ELR (cell line): ENCODE measurements at places on chromosomes 16 and 17.

DNA sequence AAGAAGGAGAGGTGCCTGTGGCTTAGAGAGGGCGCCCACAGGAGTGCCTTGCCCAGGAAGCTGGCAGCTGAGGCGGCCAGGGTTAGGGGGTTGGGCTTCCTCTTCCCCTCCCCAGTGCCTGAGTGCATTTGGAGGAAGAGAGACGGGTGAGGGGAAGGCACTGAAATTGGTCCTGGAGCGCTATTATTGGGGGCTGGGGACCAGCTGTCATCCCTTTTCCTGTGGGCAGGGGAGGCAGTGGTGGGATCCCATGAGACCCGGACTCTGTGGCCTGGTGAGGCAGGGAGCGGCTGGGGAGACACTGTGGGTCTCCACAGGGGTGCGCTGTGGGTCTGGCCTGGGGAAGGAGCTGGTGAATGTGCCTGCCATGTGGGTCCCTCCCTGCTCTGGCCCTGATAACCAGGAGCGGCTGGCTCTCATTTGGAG, 259.7 kb downstream of the SEC14L1 start:
- DNase-seq = peak; percentile 52

- peak; percentile 67 for DNase-seq
These were observed 33.9 kb downstream of the BAHCC1 start for GRCh38 chr17:81428948-81429774.

- no peak for DNase-seq
These were observed 313.0 kb downstream of the SEC14L1 start for GRCh38 chr17:77453613-77454241.

GRCh38 chr17:82274134-82275020, 877 bp upstream of the CSNK1D start:
- DNase-seq = no peak

DNA sequence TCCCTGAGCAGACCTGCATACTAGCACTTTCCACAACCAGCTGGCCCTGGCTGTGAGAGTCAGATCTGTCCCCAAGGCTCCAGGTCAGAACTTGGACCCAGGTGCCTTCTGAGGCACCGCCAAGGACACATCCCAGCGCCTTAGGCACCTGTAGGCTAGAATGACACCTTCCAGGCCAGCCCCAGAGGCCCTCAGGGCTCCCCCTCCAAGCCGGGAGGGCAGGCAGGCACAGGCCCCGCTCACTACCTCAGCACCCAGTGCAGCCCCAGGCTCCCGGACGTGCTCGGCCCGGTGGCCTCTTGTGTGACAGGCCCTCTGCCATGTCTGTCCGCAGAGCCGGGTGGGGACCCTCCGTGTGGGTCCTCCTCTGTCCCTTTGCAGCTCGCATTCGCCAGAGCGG, 56.3 kb upstream of the CMIP start:
- DNase-seq = no peak

GRCh38 chr17:43540821-43541674, 5.1 kb downstream of the ETV4 start:
- no peak for DNase-seq

DNA sequence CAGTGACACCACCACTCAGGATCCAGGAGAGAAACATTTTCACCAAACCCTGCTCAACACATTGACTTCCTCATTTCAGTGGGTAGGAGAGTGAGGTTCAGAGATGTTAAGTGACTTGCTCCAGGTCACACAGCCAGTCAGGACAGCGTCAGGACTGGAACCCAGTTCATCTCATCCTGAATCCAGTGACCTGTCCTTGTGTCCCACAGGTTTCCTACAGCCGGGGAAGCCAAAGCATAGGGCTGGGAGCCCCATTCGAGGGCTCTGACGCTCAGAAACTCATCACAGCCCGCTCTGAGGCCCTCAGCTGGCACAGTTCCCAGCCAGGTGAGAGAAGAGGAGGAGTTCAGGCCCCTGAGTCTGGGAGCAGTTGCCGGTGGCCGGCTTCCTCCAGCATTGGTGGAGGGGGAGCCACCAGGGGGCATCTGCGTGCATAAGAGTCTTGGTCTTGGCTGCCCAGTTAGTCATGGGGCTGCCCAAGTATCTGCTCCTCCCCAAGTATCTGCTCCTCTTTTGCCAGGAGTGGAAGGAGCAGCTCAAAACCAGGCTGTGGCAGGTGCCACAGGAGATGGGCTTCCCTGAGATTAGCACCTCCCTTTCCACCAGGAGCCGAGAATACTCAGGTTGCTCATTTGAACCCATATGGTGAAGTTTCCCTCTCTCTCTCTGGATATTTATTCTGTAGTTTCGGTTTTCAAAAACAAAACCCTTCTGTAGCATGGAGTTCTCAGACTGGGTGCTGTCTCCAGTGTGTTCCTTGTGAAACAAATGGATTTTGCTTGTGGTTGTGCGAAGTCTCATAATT, 56.0 kb downstream of the TNFRSF13B start:
- DNase-seq = peak; percentile 70

DNA sequence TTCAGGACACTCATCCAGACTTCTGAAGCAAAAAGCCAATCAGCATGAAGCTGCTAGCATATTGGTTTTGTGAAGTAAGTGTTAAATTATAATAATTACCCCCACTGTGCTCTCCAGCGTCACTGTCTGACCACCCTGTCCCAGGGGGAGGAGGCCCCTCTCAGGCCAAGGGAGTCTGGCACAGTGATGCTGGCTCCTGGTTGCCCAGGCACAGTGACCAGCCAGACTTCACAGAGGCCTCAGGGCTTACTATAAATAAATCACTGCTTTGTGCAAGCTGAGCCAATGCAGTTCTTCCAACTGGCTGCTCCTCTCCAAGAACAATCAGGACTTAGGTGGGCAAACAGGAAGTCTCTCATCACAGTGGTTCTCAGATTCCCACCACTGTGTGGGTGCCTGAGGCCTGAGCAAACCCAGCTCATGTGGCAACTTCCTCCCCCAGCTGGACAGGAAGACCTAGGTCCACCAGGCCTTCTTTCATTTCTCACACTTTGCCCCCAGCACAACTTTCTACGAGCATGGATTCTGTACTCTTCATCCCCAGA, 1.7 kb upstream of the DBNDD1 start:
- DNase-seq = peak; percentile 78

- no peak for DNase-seq
These were observed 18.4 kb upstream of the ZNF594 start for GRCh38 chr17:5210091-5210490.

- DNase-seq = no peak
These were observed 3.7 kb upstream of the SLC6A2 start for GRCh38 chr16:55651841-55652824.

DNA sequence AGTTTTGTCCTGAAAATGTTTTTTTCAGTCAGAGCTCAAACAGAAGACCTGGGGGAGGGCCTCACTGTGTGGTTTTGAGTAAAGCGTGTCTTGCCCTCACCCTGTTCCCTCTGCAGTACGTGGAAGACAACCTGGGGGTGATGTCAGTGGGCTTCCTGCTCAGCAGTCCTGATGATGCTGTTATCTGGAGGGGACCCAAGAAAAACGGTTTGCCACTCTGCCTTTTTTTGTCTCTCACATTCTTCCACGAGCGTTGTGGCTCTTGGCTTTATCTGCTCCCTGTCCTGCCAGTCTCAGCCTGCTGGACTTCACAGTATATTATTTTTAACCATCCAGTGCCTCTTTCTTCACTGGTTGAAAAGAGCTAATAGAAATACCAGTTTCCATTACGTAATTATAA, 12.9 kb downstream of the NUBP1 start:
- no peak for DNase-seq

GRCh38 chr16:57501492-57501891, 15.2 kb upstream of the DOK4 start:
- no peak for DNase-seq

DNA sequence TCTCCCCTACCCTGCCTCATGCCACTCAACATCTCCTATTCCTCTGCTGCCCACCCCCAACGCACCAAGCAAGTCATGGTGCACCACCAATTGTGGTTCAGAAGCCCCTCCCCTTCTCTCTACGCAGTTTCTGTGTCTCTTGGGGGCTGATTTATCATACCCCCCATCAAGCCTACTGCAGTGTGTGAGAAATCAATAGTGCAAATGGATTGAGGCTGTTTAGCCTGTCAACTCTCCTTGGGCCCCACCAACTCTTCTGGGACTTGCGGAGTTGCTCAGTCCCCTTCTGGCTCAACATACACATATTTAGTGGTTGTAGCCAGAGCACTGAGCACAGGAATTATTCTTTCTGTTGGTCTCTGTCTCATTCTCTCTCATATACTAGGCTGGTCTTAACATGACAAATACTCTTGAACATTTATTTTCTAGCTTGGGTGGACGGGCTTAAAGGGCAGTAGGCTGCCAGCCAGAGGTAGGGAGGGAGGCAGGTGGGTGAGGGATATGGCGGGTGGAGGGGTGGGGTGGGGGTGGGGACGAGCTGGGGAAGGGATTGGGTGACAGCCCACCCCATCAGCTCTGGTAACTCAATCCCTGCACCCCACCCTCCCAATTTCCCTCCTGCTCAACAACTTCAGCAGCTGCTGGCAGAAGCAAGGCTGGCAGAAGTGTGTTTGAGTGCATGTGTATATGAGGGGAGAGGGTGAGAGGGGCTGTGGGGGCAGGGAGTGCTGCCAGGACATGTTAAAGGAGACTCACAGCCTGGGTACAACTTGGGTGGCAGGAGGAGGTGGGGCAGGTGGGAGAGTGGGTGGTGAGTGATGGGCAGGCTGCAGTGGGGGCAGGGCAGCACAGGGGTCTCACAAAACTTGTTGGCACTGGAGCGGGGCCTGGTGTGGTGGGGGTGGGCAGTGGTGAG, 4.9 kb downstream of the RARA start:
- DNase-seq = no peak

DNA sequence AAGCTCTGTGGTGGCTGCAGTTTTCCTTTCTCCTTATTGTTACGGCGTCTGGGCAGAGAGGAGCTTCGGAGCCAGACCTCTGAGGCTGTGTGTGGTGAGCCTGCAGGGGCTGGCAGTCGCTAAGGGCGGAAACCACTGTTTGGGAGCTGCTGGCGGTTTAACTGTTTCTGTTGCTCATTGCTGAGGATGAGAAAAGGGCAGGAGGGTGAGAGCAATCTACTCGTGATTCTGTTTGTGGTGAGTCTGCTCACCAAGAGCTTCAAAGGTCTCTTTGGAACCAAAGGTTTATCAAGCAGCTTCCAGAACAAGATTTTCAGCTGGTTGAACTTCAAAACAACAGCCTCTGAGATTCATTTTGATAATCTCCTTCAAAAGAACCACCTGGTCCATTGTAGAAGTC, 143.9 kb downstream of the ANKFN1 start:
- peak; percentile 73 for DNase-seq

DNA sequence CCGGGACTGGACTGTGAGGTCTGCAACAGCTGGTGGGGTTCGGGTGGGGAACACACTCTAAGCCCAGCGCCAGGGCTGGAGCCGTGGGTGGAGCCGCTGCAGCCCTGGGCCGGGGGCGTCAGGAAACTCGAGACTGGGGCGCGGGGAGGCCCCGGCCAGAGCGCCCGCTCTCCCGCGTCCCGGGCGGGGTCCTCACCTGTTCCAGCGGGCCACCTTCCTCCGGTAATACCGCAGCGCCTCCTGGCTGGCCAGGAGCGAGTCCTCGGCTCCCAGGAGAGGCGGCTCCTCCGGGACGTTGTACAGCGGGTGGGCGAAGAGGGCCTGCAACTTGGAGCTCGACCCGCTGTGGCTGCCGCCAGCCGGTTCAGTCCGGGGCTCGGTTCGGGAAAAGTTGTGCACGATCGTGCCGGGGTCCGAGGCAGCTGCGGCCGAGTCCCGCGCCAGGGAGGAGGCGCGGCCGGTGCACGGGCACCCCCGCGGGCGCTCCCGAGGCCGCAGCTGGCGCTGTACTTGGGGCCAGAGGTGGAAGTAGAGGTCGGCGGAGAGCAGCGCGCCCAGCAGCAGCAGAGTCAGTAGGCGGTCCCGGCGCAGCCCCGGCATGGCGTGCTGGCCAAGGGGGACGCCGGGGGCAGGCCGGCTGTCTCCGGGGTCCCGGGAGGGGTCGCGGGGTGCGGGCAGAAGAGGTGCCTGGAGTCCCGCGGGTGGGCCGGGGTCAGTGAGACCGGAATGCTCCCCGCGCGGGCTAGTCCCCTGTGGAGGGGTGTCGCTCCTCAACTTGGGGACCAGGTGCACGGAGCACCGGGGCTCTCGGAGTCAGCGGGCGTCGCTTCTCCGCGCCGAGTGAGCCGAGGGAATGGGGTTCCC, 868 bp downstream of the FAM20A start:
- no peak for DNase-seq

DNA sequence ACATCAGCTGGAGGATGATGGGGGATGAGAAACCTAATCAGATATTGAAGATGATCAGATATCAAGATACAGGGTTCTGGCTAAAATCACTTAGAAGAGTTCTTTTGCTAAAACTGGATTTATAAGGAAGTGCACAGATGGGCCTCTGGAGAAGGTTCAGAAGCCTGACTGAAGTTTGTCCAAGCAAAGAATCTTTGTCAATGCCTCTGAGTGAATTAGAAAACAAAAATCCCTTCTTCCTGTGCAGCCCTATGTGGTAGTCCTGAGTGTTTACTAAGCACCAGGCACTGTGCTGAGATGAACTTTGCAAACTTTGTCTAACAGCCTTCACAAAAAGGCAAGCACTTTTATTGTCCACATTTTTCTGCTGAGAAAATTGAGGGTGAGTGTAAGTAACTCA, 11.4 kb upstream of the CENPV start:
- DNase-seq = no peak

DNA sequence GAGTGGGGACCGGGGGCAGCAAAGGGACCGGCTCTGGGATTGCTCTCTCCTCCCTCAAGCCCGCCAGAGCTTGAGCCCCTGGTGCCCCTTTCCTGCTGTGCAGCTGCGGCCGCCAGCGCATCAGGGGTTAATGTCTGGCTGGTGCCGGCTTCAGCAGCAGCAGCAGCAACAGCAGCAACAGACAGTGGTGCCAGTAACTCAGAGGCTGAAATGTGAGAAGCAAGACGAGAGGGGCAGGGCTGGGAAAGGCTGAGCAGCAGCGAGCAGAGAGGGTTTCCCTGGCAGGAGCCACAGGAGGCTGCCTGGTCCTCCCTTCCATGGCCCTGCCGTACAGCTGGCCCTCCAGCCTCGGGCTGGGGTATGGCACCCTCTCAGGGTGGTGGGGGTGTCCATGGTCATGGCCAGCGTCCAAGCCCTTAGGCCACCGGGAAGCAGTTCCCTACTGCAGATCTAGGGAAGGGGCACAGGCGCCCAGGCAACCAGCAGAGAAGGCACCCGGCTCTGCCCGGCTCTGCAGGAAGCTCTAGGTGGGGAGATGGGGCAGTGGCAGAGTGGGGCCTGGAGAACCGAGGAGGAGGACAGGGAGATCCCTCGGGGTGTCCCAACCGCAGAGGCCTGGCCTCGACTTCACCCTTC, 21.1 kb upstream of the TFAP4 start:
- DNase-seq = peak; percentile 63
